Activated CD4-positive, alpha-beta T cell treated with anti-CD3 and anti-CD28 coated beads, Interleukin-2, amount 50 U/mL, for 24 hours (primary cell): ENCODE measurements at places on chromosomes 7 and 10.
A peak's percentile ranks its signal among the peaks of the same experiment; 100 is the strongest.

DNA sequence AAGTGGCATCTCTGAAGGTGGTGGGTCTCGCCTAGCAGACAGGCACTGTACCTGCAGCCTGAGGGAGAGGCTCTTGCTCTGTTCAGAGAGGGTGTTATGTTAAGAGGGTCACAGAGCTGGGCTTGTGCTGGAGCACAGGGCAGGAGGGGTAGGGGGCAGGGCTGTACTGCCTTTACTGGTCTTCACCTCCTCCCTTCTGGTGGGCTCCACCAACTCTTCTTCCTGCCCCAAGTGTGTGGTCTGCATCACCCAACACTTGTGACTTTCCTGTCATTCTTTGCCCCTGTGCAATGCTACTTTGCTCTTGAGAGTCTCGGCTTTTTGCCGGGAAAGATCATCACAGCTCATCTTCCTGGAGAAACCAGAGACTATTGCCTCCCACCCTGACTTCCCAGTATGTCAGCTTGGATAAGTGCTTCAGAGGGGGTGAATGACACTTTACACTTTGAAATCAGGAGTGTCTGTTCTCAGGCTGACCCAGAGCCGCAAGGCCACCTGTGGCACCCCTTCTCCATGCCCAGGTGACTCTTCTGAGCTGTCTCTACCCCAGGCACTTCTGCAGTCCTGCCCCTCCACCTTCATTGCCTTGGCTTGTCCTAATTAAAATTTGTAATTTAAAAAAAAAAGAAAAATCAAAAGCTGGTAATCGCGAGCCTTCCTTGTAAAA is 38.4 kb upstream of the IKZF1 start:
- DNase-seq: no peak

DNA sequence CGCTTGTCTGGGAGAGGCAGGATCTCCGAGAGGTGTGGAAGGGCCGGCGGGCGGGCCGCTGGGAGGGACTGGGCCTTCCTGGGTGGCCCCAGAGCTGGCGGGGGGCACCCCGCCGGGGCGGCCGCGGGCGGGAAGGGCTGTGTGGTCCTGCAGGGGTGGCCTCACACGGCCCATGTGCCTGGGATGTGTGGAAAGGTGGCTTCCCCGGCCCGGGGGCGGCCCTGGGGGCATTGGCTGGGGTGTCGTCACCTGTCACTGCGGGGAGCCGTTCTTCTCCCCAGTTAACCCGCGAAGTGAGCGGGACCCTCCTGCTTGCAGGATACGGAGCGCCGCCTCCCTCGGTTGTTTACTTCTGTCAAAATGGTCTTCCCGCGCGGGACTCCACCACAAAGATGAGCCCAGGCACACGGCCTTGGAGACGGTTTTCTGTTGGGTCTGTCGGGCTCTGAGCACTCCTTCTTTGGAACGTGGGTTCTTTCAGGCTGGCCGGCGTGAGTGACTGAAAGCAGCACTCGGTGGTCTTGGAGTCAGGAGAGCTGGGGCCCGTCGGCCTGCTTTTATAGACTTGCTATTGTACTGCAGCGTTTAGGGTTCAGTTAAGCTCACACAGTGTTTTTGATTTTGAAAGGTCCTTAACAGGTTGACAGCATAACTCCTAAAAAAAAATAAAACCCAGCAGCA is 700 bp downstream of the SMC3 start:
- DNase-seq: peak; percentile 33

GRCh38 chr10:58588673-58589265 is 76.1 kb downstream of the BICC1 start:
- DNase-seq: no peak

- no peak for DNase-seq
These were observed 57.2 kb downstream of the AKR1E2 start for GRCh38 chr10:4883079-4883739.

DNA sequence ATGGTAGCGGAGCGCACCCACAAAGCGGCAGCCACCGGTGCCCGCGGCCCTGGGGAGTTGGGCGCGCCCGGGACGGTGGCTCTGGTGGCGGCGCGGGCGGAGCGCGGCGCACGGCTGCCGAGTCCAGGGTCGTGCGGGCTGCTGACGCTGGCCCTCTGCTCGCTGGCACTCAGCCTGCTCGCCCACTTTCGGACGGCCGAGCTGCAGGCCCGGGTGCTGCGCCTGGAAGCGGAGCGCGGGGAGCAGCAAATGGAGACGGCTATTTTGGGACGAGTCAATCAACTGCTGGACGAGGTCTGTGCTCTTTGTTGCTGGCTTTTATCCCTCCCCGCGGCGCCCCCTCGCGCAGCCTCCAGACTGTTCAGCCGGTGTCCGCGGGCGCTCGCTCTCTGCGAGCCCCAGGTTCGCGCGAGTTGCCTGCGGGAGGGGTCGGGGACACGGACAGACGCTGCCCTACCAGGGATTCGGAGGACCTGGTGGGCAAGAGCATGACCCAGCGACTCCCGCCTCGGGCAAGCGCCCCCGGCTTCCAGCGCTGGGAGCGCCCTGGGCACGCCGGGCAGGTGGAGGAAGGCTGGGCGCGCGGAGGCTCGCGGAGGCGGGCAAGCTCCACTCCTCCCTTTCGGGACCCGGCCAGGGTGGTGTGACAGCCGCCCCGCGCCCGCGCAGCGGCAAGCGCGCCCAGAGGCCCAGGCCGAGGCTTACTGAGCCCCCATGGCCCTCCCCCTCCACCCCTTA is 887 bp downstream of the COL13A1 start:
- no peak for DNase-seq

DNA sequence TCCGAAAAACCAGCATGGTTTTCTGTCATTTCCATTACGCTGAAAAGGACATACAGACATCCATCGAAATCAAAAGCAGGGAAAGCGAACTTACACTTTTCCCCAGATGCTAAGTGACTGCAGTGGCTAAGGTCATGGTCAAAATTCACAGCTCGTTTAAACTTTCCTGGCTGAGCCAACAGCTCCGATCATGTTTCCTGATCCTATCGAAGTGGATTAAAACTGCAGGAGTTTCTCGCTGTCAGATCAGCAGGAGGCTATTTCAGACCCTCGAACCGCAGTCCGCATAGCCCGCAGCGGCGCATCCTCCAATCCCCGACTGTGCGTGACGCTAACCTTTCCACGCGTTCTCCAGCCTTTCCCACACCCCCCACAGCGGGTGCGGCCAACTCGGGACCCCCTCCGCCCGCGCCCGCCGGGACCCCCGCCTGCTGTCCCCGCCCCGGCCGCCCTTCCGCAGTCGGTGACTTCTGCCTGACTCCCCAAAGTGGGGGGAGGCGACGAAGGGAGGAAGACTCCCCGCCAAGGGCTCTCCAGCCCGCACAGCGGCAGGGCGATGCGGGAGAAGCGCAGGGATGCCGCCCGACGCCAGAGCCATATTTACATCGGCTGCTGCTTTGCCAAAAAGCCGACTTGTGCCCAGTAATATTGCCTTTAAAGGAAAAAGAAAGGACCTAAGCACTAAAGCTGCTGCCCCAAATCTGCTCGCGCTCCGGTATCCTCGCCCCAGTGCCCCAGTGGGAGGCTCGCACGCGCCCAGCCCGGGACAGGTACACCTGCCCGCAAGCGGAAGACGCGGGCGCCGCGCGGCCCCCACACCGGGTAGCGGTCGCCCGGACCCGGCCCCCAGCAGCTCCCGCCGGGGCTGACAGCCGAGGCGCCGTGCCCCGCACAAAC is 1.2 kb downstream of the PIP4K2A start:
- DNase-seq: peak; percentile 20

DNA sequence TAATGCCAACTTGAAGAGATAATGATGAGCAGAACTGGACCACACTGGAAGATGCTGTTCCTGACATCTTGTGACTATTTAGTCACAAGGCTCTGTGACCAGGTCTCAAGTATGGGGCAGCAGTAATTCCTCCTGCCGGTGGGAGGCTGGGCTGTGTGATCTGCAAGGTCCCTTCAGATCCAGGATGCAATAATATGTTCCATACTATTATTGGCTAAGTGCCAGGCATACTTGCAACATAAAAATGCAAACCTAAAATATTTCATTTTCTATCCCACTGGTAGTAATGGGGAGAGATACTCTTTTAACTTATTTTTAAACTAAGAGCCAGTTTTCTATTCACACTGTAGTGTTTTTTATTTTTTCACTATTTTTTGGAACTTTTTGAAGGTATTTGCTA is 171.5 kb downstream of the CYP26A1 start:
- no peak for DNase-seq

GRCh38 chr10:121205625-121206024 is 354.5 kb downstream of the WDR11 start:
- DNase-seq: no peak

DNA sequence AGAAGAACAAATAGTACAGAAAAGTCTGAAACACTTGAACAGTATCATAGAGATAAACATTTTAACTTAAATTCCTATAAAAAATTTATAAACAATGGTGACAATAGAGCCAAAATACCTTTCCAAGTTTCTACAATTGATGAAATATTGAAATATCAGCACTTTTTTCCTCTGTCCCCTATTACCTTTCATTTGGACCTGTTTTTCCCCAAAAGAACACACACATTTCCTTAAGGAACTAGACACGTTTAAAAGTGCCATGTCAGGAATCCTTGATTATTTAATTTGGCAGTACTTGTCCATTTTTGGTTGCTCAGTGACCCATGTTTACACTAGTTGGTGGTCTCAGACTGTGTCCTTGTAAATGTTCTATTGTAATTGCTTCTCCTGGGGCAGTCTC is 162.6 kb downstream of the CTNNA3 start:
- DNase-seq: no peak

GRCh38 chr10:93505075-93505474 is 8.7 kb downstream of the CEP55 start:
- DNase-seq: no peak

GRCh38 chr10:75531571-75532031 is 100.2 kb downstream of the LRMDA start:
- no peak for DNase-seq

GRCh38 chr7:90119178-90119971 is 34.9 kb upstream of the STEAP1 start:
- peak; percentile 4 for DNase-seq

- no peak for DNase-seq
These were observed 172.3 kb downstream of the ADAM12 start for GRCh38 chr10:126215746-126216631.

DNA sequence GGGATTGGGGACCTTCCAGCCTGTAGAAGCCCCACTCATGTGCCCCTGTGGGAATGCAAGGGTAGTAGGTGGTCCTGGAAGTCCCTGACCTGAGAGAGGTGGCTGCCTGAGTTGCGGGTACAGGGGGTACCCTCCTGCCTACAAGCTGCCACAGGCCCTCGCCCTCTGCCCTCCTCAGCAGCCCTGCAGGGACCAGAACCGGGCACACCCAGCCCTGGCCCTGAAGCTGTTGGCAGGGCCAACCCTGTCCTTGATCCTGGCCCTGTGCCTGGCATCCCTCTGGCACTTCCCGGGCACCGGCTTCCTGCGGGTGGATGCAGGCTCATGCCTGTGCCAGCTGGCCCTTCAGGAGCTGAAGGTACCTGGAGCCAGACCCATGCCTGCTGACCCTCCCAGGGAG is 54.9 kb upstream of the ELN start:
- DNase-seq: no peak

GRCh38 chr7:104179178-104179577 is 28.6 kb downstream of the ORC5 start:
- DNase-seq: no peak

DNA sequence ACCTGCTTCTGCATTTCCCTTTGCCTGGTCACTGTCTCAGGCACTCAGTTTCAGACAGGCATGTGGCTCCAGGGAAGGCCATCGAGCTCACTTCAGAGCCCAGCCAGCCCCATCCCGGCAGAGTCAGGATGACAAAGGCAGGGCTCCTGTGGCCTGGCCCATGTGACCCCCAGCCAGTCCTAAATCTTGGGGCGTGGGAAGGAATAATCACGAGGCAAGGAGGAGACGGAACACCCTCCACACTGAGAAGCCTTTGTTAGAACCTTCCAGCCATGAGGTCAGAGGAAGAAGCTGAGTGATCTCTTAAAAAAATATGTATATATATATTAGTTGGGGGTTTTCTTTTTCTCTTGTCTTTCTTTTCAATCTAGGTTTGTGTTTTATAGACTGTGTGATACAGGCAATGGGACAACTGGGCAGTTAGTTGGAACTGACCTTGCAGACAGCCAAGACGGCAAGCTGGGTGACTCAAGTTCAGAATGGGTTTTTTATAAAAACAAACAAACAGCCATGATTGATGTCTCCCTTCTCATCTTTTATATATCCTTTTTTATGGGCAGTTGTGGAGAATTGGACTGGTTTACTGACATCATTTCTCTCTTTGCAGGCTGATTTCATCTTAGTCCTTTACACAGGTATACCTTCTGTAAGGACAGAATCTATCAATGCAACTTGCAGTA is 60.8 kb downstream of the CHN2 start:
- DNase-seq: no peak

DNA sequence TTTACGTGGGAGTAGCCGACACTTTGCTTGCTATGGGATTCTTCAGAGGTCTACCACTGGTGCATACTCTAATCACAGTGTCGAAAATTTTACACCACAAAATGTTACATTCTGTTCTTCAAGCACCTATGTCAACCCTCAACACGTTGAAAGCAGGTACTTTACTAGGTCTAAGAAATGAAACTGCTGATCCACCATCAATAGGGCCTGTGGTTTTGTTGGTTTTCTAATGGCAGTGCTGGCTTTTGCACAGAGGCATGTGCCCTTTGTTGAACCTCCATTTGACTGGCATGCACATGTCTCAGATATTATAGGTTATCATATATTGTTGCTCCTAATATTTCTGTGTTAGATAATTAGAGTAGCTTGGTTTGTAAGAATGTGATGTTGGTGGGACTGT is 123.8 kb downstream of the CFTR start:
- DNase-seq: no peak

- no peak for DNase-seq
These were observed 423.2 kb downstream of the POM121L12 start for GRCh38 chr7:53458636-53459035.

DNA sequence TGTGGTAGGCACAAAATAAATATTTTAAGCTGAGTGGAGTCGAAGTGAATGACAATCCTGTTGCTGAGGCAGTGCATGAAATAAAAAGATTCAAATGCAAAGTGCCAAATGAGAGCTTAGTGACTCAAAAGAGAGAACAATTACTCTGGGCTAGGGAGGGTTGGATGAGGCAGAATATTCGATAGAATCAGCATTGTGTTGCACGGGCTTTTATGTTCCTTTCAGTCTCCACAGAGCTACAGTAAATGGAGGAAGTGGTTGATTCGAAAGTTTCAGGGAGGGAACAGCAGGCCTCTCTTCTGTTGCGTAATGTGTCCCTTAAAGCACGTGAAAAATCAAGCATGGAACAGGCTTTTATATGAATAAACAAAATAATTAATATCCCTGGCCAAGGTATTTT is 599.3 kb upstream of the CELF2 start:
- peak; percentile 41 for DNase-seq

DNA sequence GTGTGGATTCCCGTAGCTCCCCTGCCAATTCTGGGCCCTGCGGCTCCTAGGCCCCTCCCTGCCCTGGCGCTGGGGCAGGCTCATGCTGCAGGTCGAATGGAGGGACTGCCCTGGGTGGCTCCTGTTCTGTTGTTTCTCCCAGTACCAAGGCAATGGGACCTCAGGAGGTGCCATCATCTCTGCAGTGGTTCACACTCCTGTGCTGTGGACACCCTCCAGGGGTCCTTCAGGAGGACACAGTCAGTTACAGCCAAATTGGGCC is 138.3 kb downstream of the ZMIZ1 start:
- DNase-seq: no peak
